WTC11 (cell line): ENCODE measurements at places on chromosomes 7 and 10. TPM values are rescaled to one million over a fixed set of nuclear protein-coding genes. Genes with fewer than 3 reads are reported as not detected.

Gene GRID2IP
- total RNA-seq = 3.0 to 4.8 TPM (median 4.6 TPM) in 3 replicates

Gene SLC16A9
- 4.0 to 5.5 TPM (median 4.7 TPM) in 3 replicates for total RNA-seq

GRCh38 chr7:91557789-91558404 is 293.7 kb downstream of the FZD1 start:
- no peaks in the 10 kb centered on the region for H3K36me3 ChIP-seq
- DNase-seq = no peak
- H3K27me3 ChIP-seq = no peaks in the 10 kb centered on the region

- peaks cover 7% of the 10 kb centered on the region for H3K4me1 ChIP-seq
- no peak overlapping the region for H3K27ac ChIP-seq
- no peak overlapping the region for H3K4me3 ChIP-seq
These were observed 26.0 kb upstream of the GJD4 start for GRCh38 chr10:35579116-35579515.

DNA sequence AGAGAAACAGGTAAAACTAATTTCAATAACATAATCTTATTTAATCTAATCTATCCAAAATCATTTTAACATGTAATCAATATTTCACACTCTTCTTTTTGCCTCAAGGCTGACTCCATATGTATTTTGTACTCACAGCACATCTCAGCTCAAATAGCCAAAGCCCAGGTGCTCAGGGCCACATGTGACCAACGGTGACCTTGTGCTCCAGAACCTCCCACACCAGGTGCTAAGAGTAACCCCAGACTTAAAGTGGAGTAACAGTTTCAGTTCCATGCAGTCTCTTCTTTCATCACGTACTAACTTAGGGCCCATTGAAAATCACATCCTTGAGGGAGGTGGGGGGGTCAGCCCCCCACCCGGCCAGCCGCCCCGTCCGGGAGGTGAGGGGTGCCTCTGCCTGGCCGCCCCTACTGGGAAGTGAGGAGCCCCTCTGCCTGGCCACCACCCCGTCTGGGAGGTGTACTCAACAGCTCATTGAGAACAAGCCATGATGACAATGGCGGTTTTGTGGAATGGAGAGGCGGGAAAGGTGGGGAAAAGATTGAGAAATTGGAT is 47.3 kb downstream of the NCAPG2 start:
- no peak overlapping the region for H3K4me3 ChIP-seq
- no peaks in the 10 kb centered on the region for H3K27me3 ChIP-seq
- peak overlapping the region; percentile 90; the same call in 1 of the 2 replicates for H3K27ac ChIP-seq
- H3K36me3 ChIP-seq = peaks cover 58% of the 10 kb centered on the region
- DNase-seq = no peak
- H3K4me1 ChIP-seq = peaks cover 12% of the 10 kb centered on the region

GRCh38 chr7:116897661-116898060 is 35.3 kb downstream of the CAPZA2 start:
- DNase-seq = no peak
- H3K27me3 ChIP-seq = no peaks in the 10 kb centered on the region
- H3K4me1 ChIP-seq = peaks cover under 1% of the 10 kb centered on the region; the same call in 1 of the 2 replicates
- H3K27ac ChIP-seq = no peak overlapping the region

DNA sequence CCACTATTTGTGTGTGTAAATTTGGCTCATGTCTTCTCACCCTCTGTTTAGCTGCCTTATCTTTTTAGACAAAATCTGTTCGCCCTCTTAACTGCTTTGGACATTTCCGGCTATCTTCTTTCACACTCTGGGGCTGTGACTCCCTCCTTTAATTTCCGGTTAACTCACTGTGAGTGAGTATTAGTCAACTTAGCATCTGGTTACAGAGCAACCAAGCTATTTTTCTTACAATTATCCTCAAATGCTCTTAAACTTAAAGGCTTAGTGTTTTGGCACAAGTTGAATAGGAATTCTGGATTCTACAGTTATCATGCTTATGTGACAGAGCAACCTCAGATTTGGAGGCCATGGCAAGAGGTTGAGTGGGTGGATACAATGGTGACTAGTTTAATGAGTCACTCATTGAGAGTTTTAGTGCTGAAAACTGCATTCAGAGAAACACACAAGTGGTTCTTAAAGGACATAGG is 177.6 kb upstream of the SEMA3A start:
- no peaks in the 10 kb centered on the region for H3K27me3 ChIP-seq
- peaks cover 5% of the 10 kb centered on the region; the same call in 1 of the 2 replicates for H3K4me1 ChIP-seq
- no peaks in the 10 kb centered on the region for H3K36me3 ChIP-seq
- no peak for DNase-seq
- no peak overlapping the region for H3K27ac ChIP-seq

DNA sequence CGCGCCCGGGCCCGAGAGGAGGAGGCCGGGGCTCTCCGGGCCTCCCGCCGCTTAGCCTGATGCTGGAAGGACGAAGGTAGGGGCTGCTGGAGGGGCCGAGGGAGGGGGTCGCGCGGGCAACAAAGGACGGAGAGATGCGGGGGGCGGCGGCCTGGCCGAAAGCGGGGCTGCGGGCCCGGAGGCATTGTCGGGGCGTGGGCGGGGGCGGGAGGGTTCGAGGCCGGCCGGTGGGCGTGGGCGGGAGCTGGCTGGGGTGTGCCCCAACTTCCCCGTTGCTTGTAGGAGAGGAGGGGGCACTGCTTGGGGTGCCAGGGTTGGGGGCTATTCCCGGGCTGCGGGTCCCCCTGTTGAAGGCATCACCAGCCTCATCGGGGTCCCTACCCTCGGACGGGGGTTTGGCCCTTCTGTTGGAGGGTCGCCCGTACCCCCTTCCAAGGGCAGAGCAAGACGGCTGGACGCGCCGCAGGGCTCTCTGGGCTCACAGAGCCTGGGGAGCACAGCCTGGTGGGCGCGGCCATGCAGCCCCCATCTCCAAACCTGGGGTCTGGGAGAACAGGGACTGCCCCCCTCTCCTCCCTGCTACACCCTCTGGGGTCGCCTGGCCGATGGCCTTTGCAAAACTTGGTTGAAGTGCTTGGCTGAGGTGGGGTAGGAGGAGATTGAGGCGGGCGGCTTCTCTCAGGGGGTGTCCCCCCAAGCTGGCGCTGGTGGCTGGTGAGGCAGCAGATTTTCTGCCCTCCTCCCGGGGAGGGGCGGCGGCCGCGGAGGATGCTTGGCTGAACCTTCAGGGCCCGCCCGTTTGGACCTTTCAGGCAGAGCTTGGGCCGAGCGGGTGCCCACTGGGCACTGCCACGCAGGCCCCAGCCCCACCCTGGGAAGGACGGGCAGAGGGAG is 699 bp downstream of the CLIP2 start:
- peak overlapping the region; percentile 70 for H3K4me3 ChIP-seq
- peaks cover 55% of the 10 kb centered on the region for H3K4me1 ChIP-seq
- peaks cover 5% of the 10 kb centered on the region for H3K27me3 ChIP-seq
- no peak for DNase-seq
- no peaks in the 10 kb centered on the region for H3K36me3 ChIP-seq
- H3K27ac ChIP-seq = no peak overlapping the region

DNA sequence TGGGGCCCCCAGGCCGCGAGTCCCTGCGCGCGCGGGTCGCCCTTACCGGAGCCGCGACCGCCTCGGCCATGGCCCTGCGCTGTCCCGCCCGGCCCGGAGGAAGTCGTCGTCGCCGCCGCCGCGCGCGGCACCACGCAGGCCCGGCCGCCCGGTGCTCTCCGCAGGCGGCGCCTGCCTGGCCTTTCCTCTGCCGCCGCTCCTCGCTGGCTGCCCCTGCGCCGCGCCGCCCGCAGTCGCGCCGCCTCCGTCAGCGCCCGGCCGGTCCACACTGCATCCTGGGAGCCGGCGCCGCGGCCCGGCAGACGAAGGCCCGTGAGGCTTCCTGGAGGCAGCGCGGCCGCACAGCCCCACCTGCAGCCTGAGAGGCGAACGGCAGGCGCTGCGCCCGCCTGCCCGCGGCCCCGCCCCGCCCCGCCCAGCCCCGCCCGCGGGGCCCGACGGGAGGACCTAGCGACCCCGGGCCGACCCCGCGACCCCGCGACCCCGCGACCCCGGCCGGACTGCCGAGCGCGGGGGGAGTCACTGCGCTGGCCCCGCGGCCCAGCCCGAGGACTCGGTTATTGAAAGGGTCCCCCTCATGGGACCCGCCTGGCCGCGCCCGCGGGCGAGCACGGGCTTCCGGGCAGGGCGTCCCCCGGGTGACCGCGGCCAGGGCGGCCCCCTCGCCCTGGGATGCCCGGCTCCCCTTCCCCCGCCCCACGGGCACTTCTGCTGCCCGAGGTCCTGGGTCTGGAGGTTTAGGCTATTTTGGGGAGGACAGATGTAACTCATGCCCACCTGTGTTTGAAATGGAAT is at the start of gene ZNF746:
Gene ZNF746, minus strand, starts transcription at position 343 of the 795 bp plus-strand sequence. Its CDS starts 273 bp downstream, at position 70.
- peaks cover 15% of the 10 kb centered on the region for H3K36me3 ChIP-seq
- H3K4me1 ChIP-seq = peaks cover 12% of the 10 kb centered on the region
- DNase-seq = peak; percentile 83
- H3K4me3 ChIP-seq = peak within 1 kb of the TSS; percentile 84

DNA sequence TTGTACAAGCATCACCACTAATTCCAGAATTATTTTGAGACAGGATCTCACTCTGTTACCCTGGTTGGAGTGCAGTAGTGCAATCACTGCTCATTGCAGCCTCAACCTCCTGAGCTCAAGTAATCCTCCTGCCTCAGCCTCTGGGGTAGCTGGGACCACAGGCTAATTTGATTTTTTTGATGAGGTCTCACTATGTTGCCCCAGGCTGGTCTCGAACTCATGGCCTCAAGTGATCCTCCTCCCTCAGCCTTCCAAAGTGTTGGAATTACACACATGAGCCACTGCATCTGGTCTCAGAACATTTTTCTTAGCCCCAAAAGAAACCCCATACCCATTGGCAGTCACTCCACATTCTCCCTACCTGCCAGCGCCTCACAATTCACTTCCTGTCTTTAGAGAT is 3.5 kb upstream of the WBP1L start:
- no peak overlapping the region for H3K4me3 ChIP-seq
- H3K36me3 ChIP-seq = peaks cover 10% of the 10 kb centered on the region
- peaks cover 12% of the 10 kb centered on the region for H3K27me3 ChIP-seq
- no peak for DNase-seq

- peaks cover 51% of the 10 kb centered on the region for H3K4me1 ChIP-seq
- H3K27ac ChIP-seq = no peak overlapping the region
- DNase-seq = peak; percentile 65
- H3K4me3 ChIP-seq = peak overlapping the region; percentile 65
- peaks cover 3% of the 10 kb centered on the region; the same call in 1 of the 2 replicates for H3K36me3 ChIP-seq
These were observed 5.3 kb downstream of the CYP26C1 start for GRCh38 chr10:93065675-93066543.

GRCh38 chr7:39613577-39613976 is 9.8 kb upstream of the RALA start:
- peaks cover 29% of the 10 kb centered on the region for H3K27me3 ChIP-seq
- no peak overlapping the region for H3K4me3 ChIP-seq
- H3K36me3 ChIP-seq = no peaks in the 10 kb centered on the region
- DNase-seq = no peak
- H3K27ac ChIP-seq = no peak overlapping the region
- H3K4me1 ChIP-seq = peaks cover 12% of the 10 kb centered on the region
